ENCODE measurements at places on chromosomes 7 and 10.

- DNase-seq, result no peak
Measured at GRCh38 chr7:112206991-112207592, 597 bp downstream of the ZNF277 start.

DNA sequence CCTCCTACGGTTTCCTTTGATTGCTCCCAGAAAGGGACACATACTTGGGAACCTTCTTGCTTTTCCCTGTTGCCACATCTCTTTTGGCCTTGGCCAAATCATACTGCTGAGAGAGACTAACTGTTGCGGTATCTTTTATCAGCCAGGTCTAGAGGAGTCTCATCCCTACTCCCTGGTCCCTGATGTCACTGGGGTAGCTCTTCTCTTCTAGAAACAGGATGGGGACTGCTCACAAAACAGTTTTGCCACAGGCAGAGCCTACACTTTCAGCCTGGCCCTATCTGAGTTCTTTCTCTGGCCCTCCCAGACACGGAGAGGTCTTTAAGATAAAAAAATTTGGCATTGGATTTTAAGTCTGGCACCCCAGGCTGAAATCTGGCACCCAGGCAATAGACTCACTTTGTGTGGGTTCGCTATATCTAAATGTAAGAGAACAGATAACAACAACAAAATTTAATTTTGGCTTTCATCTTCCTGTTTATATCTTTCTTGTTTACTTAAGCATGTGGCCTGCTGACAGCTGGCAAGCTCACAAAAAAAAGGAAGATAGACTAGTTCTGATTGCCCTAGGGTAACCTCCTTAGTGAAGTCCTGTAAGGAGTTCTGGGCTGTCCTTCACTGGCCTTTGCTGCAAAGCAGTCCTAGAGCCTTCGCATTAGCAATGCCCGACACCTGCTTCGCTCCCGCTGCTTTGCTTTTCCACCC is 228.3 kb upstream of the NPVF start:
- DNase-seq, result no peak

DNA sequence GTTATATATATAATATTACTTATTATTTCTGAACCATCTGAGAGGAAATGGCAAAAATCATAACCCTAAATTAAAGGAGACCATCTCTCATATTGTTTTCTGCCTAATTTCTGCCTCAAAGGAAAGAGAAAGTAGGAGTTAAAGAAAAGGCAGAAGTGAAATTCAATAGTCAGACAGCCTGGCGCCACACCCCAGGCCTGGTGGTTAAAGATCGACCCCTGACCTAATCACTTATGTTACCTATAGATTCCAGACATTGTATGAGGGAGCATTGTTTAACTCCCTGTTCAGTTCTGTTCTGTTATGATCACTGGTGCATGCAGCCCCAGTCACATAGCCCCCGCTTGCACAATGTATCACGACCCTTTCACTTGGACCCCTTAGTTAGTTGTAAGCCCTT is 24.9 kb upstream of the CHST3 start:
- no peak for DNase-seq

DNA sequence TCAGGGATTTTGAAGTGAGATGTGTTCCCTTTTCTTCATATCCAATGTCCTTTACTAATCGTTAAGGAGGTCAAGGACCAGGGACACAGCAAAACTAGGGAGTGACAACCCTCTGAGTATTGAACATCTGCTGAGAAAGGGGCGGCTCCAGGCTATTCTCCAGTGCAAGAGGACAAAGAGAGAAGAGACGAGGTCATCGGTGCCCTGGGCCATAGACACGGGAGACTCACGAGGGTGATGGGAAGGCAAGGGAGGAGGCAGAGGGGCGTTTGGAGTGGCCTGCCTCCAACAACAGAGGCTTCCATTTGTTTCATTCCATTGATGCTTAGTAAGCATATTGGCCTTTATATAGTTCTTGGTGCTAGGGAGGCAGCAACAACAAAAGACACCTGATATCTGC is 268.4 kb downstream of the CXCL12 start:
- no peak for DNase-seq

GRCh38 chr10:110818311-110819256 is 53.1 kb upstream of the PDCD4 start:
- DNase-seq, result no peak

DNA sequence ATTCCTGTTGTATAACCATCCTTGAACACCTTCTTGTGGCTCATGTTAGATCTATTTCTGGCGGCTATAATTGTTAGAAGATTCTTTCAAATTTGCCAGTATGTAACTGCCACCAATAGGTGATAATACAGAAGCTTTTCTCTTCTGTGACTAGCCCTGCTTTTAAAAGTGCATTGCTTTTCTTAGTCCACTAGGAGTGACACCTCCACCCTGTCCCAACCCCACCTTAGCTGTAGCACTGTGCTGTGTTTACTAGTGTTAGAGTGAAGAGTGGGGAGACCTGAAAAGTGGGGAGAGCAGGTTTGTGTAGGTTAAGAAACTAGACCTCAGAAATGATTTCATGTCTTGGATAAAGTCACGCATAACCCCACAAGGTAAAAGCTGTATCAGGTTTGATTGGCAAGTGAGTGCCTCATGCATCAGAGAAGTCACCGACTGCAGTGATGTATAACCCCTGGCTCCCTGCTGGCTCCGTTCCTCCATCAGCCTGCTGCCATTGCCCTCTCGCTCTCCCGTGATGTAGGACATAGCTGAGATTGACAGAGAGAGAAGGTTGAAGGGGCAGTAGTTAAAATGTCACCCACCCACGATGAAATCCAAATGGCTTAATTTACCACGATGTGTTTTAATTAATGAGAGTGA is 12.5 kb downstream of the NPVF start:
- DNase-seq, result no peak

DNA sequence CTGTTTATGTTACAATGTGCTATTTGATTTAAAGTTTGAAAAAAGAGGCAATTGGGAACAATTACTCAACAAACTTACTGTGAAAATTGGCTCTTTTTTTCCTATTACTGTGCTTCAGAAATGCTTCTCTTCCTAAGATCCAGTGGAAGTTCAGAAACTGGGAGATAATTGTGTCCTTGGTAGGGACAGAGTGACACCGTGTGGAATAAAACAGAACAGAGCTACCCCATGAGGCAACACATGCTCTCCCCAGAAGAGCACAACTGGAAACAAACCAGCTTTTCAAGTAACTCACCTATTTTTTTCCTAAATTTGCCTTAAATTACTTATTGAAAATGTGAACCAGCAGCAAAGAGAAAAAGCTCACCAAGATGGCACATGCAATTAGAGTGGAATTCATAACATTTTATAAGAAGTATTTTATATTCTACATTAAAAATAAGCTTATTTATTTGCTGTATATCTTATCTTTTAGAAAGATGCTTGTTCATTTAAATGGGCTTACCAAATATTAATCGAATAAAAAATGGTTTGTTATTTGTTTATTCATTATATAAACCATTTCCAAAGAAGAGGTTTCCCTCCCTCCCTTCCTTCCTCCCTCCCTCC is 346.1 kb upstream of the ANKRD30A start:
- DNase-seq, result no peak

DNA sequence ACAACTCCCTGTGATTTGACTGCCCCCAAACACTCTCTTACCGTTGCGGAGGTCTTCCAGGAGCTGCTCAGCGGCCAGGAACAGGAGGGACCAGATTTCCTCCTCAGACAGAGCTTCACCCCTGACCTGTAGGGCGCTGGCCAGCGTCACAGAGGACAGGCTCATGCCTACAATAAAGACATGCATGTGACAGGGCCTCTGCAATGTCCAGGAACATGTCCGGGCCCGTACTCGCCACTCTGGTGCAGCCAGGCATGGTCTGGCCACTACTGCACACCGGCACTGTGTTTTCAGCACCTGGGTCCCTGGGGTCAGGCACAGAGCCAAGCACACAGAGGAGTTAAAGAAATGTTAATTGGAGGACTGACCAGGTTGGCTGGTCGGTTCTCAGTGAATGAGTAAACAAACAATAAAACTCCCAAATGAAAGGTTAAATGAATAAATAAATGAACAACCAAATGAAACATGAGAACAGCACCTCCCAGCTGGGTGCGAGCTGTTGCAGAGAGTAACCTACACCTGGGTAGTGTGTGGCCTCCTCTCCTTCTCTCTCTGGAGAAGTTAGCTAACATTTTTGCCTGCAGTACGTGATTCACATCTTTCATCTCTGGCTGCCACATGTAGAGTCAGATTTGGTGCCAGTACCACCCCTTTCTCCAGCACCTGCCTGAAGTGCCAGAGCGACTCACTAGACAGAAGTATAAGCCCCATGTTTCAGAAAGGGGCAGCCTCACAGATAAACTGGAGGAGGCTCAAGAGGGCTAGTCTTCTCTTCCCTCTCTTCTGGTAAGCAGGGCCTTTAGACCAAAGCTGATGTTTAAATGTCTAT is 22.8 kb downstream of the FRMPD2 start:
- no peak for DNase-seq

- DNase-seq, result no peak
Measured at GRCh38 chr10:29784175-29784773, 149.5 kb upstream of the SVIL start.

- DNase-seq, result no peak
Measured at GRCh38 chr10:119801998-119802538, 70.6 kb downstream of the MCMBP start.

DNA sequence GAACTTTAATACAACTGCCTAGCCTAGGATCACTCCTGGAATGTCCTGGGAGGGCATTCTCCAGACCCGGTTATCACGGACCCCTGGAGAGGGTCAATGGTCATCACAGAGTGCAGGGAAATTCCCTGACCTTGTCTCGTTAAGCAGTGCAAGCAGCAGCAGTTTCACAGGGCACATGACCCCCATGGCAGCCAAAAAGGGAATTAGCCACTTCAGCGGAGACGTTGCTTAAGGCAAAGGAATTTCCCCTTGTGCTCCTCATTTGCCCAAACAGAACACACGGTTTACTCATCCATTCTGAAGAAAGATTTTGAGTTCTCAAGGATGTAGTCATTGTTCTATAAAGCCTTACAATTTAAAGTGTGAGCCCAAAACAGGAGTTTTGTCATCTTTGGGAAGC is 260.3 kb downstream of the SNX13 start:
- no peak for DNase-seq

DNA sequence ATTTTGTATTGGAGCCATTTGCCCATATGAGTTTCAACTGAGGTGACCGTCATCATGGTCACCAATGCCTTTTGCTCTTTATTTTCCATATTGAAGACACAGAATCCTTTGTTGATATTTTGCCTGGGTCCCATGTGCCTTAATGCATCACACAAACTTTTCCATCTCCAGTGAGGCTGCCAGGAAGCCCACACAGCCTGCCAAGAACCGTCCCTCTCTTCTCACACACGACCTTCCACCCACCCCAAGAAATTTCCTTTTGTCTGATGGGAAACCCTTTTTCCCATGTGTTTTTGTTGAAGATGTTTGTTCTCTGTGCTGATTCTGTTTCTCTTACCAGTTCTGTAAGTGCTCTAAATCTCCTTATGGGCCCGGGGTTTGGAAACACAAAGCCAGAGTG is 168.9 kb downstream of the CSTF2T start:
- DNase-seq, result no peak

GRCh38 chr10:131559450-131559911 is 248.0 kb upstream of the TCERG1L start:
- DNase-seq, result no peak

DNA sequence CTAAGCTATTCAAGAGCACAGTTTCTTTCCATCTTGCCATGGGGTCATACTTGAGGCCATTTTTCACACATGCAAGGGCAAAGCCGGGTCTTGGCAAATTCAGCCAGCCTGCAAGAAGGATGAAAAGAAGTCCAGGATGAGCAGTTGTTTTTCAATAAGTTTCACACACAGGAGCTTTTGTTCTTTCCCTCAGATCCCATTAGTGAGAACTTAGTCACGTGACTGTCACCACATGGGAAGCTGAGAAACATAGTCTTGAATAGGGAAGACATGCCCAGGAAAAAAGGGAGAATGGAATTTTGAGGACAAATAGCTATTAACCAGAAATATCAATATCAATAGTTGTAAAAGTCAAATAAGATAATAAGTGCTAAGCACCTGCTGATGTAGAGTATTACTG is 137.7 kb downstream of the AHR start:
- DNase-seq, result no peak

GRCh38 chr7:46485481-46486065 is 564.5 kb upstream of the IGFBP3 start:
- DNase-seq, result no peak

- DNase-seq, result no peak
Measured at GRCh38 chr7:44898039-44898438, 12.7 kb upstream of the PURB start.

- DNase-seq, result no peak
Measured at GRCh38 chr7:77455321-77455720, 39.2 kb upstream of the GSAP start.

Measured in activated CD8-positive, alpha-beta memory T cell treated with anti-CD3 and anti-CD28 coated beads for 4 hours (primary cell).